Head of caudate nucleus (tissue), 42 donors: ENCODE measurements at places on chromosomes 12 and 14.

GRCh38 chr12:79194595-79194994 is 330.0 kb downstream of the SYT1 start:
- DNase-seq = no peak

DNA sequence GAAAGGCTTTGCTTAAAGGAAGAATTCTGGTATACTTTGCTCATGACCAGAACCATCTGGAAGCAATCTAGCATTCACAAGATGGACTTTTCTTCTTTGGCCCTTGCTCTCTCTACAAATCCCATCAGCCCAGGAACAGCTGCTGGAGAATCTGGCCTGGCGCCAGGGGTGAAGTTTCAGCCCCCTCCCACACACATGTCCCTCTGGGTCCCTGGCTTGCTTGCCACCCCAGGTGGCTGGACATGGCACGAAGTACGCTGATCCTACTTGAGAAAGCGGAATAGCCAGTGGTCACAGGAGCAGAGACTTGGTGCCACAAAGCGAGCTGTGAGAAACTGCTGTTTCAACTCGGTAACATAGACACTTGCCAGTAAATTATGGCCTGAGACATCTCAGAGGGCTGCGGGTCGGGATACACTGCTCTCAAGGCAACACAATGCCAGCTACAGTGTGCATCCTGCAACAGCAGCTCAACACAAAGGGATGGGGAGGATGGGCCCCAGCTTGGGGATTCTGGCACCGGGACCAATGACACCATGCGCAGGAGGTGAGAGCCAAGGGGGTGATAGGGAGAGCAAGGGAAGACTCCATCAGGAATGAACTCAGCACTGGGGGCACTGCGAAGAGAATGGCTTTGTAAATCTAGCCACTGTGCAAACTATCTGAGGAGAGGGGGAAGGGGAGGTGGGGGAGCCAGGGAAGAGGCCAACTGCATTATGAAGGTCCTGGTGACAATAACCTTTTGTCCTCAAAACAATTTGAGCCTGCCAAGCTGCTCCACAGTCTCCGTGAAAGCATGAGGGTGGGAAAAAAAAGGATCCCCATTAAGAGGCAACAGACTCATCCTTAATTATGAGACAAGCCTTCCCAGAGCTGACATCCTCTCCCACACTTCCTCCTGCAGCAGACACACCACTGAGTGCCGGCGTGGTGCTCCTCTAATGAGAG is 219.9 kb downstream of the PPM1H start:
- DNase-seq = peak; percentile 74

- DNase-seq = peak; percentile 60
Observed at GRCh38 chr12:69534389-69534822, 50.9 kb upstream of the CCT2 start.

DNA sequence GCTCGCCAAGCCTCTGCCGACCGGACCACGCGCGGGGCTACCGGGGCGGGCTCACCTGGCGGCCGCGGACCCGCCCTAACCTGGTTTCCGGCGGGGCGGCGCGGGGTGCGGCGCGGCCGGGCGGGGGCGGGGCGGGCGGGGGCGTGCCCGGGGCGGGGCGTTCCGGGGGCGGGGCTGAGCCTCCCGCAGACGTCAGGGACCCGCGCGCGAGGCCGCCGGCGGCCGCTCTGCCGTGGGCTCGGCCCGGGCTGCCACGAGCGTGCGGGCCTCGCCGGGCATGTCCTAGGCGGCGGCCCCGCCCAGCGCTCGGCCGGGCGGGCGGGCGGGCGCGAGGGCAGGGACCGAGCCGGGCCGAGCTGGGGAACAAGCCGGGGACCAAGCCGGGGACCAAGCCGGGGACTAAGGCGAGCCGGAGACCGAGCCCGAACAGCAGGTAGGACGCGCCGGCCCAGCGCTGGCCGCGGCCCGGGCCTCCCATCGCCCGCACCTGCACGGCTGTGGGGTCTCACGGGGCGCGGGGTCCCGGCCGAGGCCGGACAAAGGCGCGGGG is at the start of gene CEP170B:
Gene CEP170B, plus strand, starts transcription at position 188 of the 550 bp plus-strand sequence. CDS start 3,183 bp downstream, outside the sequence.
- no peak for DNase-seq

DNA sequence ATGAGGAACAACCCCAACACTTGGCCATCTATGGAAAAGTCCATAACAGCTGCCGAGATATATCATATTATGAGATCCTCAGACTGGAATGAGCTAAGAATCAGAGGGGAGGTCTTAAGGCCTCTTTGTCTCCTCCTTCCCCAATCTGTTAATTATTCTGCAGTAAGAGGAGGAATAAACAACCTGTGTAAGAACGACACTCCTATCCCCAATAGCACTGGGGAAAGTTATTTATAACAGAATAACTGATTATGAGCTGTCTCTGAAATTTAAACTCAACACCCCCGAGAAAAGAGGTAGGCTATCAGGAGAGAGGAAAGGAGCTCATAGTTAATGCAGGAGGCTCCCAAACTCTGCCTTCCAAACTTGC is 68.0 kb downstream of the NIN start:
- DNase-seq = no peak
